ENCODE measurements at places on chromosomes 11 and 22.

DNA sequence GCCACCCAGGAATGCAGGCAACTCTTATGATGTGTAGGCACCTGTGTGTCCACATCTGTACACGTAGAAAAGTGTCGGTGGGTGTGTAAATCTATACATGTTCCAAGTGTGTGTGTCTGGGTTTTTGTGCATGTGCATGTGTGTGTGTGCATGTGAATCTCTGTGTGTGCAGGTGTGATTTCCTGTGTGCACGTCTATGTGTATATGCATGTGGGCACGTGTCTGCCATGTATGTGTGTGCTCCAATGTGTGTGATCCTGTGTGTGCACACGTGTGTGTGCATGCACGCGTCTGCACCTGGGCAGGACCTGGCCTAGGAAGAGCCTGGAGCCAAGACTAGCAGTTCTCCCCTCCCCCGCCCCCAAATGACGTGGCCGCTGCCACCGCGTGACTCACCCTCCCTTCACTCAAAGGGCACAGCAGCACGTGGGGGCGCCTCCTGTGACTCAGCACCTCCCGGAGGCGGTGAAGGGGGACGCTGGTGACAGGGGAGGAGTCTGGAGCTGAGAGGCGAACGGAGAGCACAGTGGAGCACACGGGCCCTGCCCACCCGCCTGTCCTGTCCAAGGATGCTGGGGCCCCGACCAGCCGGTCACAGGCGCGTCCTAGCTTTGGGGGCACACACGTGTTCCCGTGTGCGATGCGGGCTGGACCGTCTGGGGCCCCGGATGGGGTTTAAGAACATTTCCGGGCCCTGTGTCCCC, 10.1 kb downstream of the PIM3 start:
- peak; percentile 85 for DNase-seq

DNA sequence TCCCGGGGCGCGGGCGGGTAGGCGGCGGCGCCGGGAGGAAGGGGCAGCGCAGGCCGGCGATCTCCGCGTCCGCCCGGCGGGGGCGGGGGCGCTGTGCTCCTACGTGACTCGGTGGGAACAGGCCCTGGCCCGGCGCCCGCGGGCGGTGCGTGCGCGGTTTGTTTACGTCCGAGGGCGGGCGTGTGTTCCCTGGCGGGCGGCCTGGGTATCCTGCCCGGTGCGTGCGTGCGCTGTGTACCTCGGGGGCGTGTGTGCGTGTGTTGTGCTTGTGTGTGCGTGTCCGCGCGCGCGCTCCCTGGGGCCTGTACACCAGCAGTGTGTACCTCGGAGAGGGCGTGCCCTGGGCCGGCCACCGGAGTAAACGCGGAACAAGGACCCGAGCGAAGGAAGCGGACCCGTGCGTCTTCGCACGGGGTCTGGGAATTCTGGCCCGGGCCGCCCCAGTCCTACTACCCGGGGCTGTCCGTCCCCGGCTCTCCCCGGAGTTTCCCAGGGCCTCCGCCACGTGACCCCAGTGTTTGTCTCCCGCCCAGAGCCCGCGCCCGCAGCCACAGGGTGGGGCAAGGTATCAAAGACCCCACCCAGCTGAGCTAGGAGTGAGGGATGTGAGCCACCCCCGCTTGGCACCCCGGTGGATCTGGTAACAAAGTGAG, 769 bp downstream of the MAFF start:
- peak; percentile 70 for DNase-seq

DNA sequence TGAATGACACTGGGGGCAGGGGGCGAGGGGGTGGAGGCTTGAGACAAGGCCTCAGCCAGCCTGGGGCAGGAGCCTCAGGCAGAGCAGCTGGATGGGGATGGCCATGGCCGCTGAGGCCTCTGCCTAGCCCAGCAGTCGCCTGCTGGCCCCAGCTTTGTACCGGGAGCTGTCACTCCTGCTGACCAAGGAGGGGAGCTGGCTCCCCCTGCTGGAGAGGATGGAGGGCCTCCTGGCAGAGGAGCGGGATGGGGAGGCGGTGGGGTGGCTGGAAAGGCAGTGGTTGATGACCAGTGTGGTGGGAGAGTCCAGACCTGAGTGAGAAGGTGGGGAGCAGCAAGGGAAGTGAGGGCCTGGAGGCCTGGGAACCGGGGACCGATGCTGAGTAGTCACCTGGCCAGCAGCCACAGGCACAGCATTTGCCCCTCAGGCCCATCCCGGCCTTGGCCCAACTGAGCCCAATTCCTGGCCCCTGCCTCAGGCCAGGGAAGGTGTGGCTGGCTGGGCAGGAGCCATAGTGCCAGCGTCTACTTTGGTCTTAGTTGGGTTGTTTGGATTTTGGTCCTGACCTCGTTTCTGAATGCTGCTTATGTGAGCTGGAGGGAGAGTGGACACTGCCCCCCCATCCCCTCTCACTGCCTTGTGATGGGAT, 6.0 kb upstream of the SUSD2 start:
- DNase-seq, result peak; percentile 90

- no peak for DNase-seq
Observed at GRCh38 chr11:128616161-128616560, 28.8 kb upstream of the ETS1 start.

GRCh38 chr11:83051760-83052671, 19.7 kb downstream of the RAB30 start:
- DNase-seq, result no peak

DNA sequence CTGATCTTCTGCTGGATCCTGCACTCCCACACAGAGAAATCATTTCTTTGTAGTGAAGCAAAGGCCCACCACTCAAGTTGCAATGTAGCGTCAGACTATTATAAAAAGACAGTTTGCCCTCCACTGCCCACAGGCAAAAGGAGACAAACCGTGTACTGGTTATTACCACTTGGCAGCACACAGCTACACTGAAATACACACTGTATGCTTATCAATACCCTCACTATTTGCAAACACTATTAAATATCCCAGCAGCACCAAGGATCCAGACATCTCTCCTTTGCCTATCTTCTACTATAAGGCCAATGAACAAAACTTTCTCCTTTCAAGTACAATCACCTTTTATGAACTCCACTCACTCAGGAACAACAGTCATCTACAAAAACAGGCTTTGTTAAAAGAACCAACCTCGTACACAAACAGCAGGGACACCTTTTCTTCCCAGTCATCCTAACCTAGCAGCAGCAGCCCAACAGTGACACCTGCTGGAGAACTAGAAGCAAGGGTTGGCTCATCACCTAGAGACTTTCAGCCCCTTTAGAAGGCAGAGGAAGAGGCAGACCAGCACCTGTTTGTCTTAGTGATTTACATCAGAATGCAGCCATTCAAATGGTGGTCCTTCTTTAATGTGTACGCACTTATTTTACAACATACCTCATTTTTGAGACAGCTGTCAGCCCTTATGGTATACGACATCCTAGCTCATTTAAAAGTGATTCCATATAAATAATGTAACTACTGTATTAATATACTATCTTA, 56.1 kb downstream of the AMBRA1 start:
- DNase-seq, result peak; percentile 87

DNA sequence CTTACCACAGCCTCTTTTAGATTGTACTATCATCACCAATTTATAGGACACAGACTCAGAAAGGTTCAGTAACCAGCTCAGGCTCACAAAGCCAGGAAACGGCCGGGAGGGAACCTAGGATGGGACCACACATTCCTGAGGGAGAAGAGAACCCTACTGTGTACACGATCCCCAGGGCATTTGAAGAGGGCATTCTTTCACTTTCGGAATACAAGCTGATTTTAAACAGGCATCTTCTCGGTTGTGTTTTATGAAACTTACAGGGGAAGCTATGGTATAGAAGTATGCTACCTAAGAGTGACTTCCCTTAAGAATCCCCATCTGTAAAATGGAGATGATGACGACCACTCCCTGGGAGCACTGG, 19.0 kb downstream of the SMCO4 start:
- DNase-seq, result no peak

- peak; percentile 69 for DNase-seq
Observed at GRCh38 chr11:122656073-122656630, 630 bp downstream of the UBASH3B start.

- no peak for DNase-seq
Observed at GRCh38 chr11:68329978-68330699, 17.7 kb downstream of the LRP5 start.

All from iPS-NIHi11 (cell line).